ENCODE measurements at places on chromosomes 12 and 14.

GRCh38 chr12:97813301-97813700, 350.7 kb downstream of the RMST start:
- DNase-seq = no peak

DNA sequence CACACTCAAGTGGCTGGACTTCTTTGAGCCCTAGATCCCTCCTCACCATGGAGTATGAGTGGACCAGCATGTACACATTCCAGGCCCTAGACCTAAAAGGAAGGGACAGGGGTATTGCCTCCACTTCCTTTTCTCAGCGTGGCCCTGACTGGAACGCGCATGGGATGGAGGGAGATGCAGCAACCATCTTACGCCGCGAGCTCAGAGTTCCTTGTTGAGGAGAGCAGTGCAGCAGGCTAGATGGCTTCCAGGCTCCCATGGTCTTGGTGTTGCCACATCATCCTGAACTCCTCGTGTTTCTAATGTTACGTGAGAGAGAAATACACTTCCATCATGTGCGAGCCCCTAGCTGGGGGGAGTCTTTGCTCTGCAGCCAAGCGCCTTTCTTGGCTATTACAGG, 61.8 kb upstream of the DIO3 start:
- no peak for DNase-seq

GRCh38 chr14:68335312-68335711, 457.6 kb downstream of the ZFP36L1 start:
- DNase-seq = no peak

DNA sequence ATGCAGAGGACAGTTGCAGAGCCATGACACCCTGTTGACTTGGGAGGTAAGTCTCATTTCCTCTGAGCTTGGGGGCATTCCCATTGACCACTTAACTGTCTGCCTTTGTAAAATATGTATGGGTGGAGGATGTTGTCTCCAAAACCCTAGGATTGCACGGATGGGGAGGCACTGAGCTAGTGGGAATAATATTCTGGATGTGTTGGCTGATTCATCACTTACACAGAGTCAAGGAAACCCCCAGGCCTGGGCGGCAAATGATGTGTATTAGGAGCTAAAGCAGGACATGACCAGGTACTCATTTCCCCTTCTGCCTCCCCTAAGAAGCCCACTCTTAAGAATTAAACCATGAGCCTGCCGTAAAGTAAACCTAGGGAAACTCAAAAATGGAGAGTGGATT, 319.4 kb downstream of the VRK1 start:
- DNase-seq = no peak

DNA sequence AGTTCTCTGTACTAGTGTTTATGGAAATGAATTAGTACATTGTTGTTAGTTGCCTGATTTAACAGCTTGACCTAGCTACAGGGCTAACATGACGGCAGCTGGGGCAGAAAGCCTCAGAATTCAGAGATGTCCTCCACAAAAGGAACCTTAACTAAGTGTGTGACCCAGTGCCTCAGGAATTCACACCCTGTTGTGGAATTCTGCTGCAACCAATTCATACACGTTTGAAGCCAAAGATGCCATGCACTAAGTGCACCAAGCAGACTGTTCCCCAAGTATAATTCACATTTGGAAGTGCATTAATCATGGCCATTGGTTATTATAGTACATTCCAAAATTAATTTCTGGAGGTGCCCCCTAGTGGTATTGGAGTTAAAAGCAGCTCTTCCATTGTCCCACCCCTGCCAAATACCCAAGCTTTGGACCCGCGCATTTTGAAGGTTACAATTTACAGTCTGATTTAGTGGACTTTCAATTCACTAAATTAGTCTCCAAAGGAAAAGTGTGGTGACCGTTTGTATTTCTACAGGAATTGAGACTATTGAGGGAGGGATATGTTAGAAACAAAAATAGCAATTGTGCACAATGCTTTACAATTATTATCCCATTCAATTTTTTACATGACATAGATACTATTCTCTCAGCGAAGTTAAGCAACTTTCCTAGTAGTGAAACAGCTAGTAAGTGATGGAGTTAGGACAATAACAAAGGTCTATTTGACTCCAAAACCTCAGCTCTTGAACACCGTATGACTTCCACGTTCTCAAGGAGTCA, 85.9 kb downstream of the PAX9 start:
- peak; percentile 31 for DNase-seq

DNA sequence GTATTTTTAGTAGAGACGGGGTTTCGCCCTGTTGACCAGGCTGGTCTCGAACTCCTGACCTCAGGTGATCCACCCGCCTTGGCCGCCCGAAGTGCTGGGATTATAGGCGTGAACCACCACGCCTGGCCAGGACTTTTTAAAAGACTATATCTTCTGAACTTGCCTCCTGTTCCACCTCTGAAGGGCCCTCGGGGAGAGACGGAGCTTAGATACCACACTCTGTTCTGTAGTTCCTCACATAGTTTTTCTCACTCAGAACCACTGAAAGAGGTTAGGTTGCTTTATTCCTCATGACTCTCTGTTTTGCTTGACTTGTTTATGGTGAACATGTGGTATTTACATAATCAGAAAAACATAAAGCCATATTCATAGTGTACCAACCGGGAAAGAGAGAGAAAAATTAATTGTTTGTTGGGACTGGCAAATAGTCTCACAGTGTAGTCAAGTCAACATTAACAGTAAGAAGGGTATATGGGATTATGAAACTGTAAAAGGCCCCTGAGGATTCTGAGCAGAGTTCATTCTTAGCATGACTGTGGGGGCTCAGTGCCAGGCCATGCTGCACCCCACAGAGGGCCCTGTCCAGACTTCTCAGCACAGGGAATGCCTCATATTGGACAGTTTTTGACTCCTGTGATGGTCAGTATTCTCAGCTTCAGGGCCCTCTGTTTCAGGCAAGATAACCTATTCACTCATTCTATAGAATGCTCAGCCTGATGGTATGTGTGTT, 342.3 kb downstream of the ZFP36L1 start:
- no peak for DNase-seq

DNA sequence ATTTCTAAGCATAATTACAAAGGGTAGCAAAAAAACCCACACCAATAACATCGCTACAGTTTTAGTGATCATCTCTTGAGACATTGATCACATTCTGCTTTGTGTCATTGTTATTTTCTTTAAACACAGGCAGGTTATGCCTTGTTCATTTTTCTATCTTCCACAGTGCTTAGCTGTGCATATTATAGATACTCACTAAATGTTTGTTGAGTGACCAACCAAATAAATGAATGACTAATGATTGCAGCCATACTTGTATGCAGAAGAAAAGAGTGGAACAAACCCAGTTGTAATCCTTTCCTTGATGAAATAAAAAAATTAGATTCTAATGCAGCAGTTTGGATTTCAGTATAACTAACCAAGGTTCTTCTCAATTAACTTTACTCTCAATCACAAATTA, 81.0 kb upstream of the RASSF8 start:
- no peak for DNase-seq

- DNase-seq = no peak
Observed at GRCh38 chr14:95472819-95473251, 43.6 kb downstream of the SYNE3 start.

- DNase-seq = no peak
Observed at GRCh38 chr12:57896434-57897201, 44.7 kb upstream of the ATP23 start.

GRCh38 chr14:99055019-99055418, 217.0 kb downstream of the BCL11B start:
- DNase-seq = no peak

DNA sequence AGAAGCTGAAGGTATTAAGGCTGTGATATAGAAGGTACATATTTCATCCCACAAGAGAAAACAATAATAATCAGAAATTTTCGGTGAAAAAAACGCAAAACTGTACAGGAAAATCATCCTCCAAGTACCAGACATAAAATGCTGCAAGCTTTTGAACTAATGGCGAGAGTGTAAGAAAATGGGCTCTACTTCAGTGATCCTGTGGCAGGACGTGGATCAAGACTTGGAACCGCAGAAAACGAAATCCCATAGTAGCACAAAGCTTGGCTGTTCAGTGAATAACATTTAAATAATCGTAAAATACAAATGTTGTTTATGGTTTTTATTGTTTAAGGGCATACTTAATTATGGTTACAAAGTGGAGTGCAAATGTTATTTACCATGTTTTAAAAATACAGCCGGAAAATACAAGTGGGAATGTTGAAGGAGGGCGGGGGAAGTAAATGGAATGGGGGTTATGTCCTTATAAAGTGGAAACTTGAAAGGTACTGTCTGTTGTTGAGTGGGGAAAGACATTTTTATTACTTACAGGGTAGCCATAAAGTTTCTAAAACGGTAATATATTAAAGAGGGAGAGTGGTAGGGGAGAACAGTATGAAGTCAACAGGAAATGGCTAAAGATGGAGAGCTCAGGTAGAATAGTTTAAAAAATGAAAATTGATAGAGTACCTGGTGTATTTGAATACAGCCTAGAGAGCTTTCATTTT, 1.1 kb downstream of the SMIM10L1 start:
- DNase-seq = peak; percentile 59

DNA sequence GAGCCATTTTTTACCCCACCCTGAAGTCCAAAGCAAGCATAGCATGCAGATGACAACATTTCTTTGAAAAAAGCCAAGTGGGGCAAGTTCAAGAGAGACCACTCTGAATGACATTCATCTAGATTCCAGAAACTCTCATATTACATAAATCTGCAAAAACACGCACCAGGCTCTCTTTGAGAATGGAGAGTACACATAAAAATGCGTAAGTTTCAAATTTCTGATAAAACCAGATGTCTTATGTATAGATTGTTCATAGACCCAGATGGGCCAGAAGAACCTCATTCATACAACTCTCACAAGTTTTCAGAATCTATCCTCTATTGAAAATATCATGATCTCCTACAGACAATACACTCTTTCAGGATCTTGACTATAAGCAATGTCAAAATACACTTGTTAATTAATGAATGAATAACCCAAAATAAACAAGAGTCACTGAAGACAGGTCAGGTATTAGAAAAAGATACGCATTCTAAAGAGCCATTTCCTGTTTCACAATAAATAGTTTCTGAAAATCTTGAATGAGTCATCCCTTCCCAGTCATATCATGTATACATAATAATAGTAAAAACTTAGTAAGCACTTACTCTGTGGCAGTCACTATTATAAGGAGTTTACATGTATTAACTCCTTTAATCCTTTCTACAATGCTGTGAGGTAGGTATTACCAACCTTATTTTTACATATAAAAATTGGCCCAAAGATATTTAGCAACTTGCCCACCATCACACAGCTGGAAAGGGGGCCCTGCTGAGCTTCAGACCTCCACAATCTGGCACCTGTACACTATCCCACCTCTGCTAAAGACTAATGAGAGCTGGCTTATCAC, 72.0 kb downstream of the PPP2R5E start:
- no peak for DNase-seq

DNA sequence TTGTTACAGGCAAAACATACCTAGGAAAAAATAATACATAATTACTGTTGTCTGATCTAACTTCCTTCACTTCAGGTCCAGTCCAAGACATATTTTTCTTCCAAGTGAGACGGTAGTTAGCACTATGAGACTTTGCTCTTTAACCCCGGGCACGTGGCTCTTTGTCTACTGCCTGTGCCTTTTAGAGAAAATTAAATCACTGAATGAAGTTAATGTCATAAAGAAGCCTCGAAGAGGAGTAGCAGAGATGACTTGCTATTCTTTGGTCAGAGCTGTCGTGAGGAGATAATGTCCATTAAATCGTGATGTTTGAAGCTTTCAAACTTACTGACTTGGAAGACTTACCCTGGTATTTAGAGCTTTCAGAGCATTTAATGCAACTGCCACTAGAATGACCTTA, 8.7 kb downstream of the TESPA1 start:
- no peak for DNase-seq

- no peak for DNase-seq
Observed at GRCh38 chr12:49787672-49788071, 40.5 kb downstream of the NCKAP5L start.

- DNase-seq = peak; percentile 80
Observed at GRCh38 chr12:119412811-119413794, 78.6 kb downstream of the CCDC60 start.

DNA sequence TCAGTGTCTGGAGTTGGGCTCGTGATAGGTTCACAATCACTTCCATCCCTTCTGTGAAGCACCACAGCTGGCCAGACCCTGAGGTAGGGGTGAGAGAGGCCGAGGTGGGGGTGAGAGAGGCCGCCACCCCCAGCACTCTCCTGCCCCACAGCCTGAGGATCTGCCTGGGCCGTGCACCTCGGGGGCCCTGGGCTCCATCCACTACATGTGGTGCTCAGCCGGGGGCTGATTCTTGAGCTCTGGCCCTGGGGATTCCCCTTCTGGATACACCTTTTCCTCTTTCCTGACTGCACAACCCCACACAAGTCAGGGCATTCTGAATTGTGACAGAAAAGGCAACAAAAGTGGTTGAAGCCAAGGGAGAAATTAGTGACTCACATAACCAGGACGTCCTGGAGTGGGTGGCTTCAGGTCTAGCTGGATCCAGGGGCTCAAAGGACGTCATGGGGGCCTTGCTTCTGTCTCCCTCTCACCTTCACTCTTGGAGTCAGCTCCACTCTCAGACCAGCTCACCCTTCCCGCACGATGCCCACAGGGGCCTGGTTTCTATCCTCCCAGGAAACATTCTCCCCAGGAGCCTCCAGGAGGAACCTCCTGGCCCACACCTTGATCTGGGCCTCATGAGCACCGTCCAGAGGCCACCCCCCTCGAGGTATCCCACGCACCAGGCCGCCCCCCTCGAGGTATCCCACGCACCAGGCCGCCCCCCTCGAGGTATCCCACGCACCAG, 12.1 kb upstream of the FBRSL1 start:
- DNase-seq = no peak

GRCh38 chr12:40711121-40711520, 18.9 kb downstream of the CNTN1 start:
- DNase-seq = no peak

DNA sequence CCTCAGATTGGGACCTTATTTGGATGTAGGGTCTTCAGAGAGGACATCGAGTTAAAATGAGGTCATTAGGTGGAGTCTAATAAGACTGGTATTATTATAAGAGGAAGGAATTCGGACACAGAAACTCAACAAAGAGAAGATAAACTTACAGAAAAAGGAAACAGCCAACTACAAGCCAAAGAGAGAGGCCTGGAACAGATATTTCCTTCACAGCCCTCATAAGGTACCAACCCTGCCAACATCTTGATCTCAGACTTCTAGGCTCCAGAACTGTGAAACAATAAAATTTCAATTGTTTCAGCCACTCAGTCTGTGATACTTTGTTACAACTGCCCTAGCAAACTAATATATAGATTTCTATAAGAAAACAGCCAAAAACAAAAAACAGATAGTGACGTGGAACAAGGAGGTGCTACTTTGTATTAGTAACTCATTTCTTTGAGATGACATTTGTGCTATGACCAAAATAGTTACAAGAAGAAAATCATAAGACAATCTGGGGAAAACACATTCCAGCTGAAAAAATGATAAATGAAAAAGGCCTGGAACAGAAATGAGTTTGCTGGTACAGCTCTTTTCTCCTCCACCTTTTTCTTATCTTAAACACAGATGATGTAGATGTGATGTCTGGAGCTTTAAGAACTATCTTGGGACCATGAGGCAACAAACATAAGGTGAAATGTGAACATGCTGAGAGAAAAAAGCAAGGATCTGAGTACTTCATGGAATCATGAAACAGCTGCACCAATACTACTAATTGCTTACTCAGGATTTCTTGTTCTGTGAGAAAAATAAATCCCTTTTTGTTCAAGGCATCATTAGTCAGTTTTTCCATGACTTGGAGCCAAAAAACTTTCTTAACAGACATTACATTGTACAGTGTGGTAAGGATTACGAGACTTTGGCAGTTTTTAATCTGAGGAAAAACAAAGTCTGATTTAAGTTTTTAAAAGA, 243.2 kb downstream of the ANO6 start:
- DNase-seq = no peak
